ENCODE measurements at places on chromosomes 5 and 9. TPM values are rescaled to one million over a fixed set of nuclear protein-coding genes. Genes with fewer than 3 reads are reported as not detected.

SLC46A2 gene
- total RNA-seq: not detected

SPOUT1 gene
- total RNA-seq: 31.1 TPM

PNPLA7 gene
- total RNA-seq: 1.7 TPM

CYLC2 gene
- total RNA-seq: not detected

PCDHA9 gene
- under 0.01 TPM for total RNA-seq

MARCOL gene
- not detected for total RNA-seq

RANBP3L gene
- total RNA-seq: not detected

AQP7 gene
- total RNA-seq: not detected

SH3GL2 gene
- 0.17 TPM for total RNA-seq

CMYA5 gene
- total RNA-seq: 0.05 TPM

LCN2 gene
- 0.14 TPM for total RNA-seq

TMEM171 gene
- 1.0 TPM for total RNA-seq

CRHBP gene
- total RNA-seq: 0.19 TPM

STPG3 gene
- not detected for total RNA-seq

IL11RA gene
- 7.0 TPM for total RNA-seq

ADAMTS2 gene
- total RNA-seq: 0.42 TPM

SLC34A1 gene
- total RNA-seq: not detected

LVRN gene
- total RNA-seq: 0.17 TPM

OR1J2 gene
- not detected for total RNA-seq

DNAJC21 gene
- 44.1 TPM for total RNA-seq

GARNL3 gene
- 2.4 TPM for total RNA-seq

C5 gene
- 2.2 TPM for total RNA-seq

CATSPER3 gene
- total RNA-seq: not detected
